ENCODE measurements at places on chromosomes 16 and 17. TPM values are rescaled to one million over a fixed set of nuclear protein-coding genes. Genes with fewer than 3 reads are reported as not detected.

CCL14 gene
- total RNA-seq: not detected

HAP1 gene
- 15.5 TPM for total RNA-seq

TNFRSF12A gene
- total RNA-seq: 8.1 TPM

ABCA6 gene
- 25.6 TPM for total RNA-seq

MPP3 gene
- 10.0 TPM for total RNA-seq

SEPTIN1 gene
- total RNA-seq: 3.5 TPM

TMEM106A gene
- total RNA-seq: 4.3 TPM

KRTAP9-8 gene
- not detected for total RNA-seq

SMIM22 gene
- total RNA-seq: not detected

PIGQ gene
- total RNA-seq: 72.6 TPM

Measured in dorsolateral prefrontal cortex (tissue), 122 donors.